ENCODE measurements at places on chromosomes 6 and 20.

DNA sequence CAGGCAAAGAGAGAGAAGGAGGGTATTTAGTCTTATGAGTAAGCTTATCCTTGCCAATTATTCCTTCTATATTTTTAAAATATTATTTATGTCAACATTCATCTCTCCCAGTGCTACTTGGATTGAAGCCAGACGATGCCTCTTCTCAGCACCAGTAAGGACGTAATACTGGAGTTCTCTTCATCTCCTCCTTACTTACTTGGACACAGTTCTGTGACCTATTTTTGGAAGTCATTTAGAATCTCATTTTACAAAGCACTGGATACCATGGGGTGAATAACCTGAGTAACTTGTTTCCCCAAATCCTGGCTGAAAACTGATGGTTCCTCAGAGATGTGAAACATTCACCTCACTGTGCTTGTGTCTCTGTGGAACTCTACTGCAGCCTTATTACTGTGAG, 137.4 kb upstream of the LAMP5 start:
- H3K27me3 ChIP-seq: no peaks in the 10 kb centered on the region
- H3K4me3 ChIP-seq: no peak overlapping the region
- H3K36me3 ChIP-seq: no peaks in the 10 kb centered on the region
- 0 out of 2 replicates have a peak, but pooled peaks cover 3% of the 10 kb centered on the region for H3K4me1 ChIP-seq

- H3K4me3 ChIP-seq: no peak overlapping the region
- no peak for DNase-seq
- no peaks in the 10 kb centered on the region for H3K36me3 ChIP-seq
- H3K4me1 ChIP-seq: no peaks in the 10 kb centered on the region
Measured at GRCh38 chr20:40049854-40050253, 639.2 kb downstream of the MAFB start.

DNA sequence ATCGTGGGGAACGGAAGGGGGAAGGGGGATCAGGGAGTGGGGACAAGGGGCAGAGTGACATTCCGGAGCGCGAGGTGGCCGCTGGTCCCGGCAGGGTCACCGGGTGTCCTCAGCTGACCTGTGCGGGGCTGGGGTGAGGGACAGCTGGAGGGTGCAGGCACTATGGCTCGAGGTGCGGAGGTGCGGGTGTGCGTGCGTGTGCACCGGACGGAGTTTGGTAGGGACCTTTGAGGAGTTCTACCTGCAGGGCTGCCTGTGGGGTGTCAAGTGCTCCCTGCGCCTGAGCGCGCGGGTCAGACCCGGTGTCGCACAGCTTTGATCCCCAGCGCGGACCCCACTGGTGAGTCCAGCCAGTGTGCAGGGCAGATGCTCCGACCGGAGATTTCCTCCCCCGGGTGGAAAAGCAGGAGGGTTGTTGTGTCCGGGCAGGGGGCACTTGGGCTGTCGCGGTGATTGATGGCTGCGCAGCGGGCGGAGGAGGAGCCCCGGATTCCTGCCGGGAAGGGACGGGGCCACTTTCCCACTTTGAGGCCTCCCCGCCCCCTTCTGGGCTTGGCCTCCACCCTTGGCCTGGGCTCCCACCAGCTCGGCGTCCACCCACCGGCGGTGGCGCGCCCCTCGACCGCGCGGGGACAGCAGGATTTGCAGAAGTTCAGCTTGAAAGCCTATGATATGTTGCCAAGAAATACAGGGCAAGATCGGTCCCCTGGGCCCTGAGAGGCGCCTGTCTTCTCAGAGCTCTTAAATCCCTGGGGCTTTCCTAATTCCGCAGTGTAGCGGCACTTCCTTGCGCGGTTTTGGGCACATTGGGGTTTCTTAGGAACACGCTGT, 658 bp downstream of the RIN2 start:
- peak; percentile 81 for DNase-seq
- peak overlapping the region; percentile 81 for H3K4me3 ChIP-seq
- peak overlapping the region; percentile 96 for H3K27ac ChIP-seq
- H3K27me3 ChIP-seq: no peaks in the 10 kb centered on the region
- H3K36me3 ChIP-seq: no peaks in the 10 kb centered on the region

- H3K27me3 ChIP-seq: peaks cover 2% of the 10 kb centered on the region
- DNase-seq: no peak
- H3K4me1 ChIP-seq: no peaks in the 10 kb centered on the region
Measured at GRCh38 chr20:59579404-59580145, 24.8 kb upstream of the PHACTR3 start.

DNA sequence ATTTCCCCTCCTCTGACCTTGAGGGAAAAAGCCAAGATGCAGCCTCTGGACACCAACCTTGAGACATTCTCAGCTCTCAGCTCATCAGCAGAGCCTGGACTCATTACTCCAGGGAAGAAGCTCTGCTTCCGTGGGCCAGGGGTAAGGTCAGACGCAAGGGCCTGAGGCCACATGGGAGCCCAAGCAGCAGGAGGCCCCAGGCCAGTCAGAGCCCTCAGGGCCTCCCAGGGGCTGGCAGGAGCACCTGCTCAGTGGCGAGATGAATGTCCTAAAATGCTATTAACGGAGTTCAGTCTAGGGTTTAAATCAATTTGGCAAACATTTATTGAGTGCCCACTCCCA, 208.6 kb downstream of the ERMARD start:
- no peak overlapping the region for H3K27ac ChIP-seq
- H3K4me3 ChIP-seq: no peak overlapping the region
- H3K4me1 ChIP-seq: no peaks in the 10 kb centered on the region
